ENCODE measurements at places on chromosomes 2 and 18.

GRCh38 chr2:6887751-6888192 lies 10.2 kb downstream of the RSAD2 start:
- no peak for DNase-seq

DNA sequence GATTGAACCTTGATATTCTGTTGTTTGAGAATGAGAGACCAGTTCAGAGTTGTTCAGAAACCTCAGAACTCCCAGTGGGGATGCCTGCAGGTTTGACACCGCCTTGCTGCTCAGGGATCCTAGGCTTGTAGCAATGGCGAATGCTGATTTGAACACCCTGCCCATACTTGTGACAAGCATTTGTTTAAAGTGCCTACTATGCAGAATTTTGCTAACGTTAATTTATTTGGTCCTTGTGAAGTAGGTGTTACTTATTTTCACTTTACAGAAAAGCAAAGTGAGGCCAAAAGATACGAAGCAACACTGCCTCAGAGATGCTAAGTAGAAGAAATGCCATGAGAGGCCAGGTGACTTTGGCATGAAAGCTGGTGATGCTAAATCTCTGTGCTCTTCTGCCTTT lies 32.3 kb downstream of the STON1 start:
- no peak for DNase-seq

GRCh38 chr18:58466636-58467205 lies 162.2 kb downstream of the ALPK2 start:
- no peak for DNase-seq

DNA sequence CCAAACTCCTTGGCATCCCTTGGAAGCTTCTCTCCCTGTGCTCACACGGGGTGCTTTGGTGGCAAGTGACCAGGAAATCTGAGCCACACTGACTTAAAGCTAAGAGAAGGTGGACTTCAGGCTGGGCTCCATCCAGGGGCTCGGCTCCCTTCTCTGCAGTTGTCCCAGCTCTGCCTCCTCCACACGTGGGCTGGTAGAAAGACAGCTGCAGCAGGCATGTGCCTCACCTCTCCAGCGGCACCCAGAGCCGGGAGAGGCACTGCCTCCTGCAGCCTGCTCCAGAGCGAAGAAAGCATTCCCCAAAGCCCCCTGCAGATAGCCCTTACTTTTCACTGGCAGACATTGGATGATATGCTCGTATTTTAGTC lies 11.3 kb downstream of the KCNF1 start:
- no peak for DNase-seq

DNA sequence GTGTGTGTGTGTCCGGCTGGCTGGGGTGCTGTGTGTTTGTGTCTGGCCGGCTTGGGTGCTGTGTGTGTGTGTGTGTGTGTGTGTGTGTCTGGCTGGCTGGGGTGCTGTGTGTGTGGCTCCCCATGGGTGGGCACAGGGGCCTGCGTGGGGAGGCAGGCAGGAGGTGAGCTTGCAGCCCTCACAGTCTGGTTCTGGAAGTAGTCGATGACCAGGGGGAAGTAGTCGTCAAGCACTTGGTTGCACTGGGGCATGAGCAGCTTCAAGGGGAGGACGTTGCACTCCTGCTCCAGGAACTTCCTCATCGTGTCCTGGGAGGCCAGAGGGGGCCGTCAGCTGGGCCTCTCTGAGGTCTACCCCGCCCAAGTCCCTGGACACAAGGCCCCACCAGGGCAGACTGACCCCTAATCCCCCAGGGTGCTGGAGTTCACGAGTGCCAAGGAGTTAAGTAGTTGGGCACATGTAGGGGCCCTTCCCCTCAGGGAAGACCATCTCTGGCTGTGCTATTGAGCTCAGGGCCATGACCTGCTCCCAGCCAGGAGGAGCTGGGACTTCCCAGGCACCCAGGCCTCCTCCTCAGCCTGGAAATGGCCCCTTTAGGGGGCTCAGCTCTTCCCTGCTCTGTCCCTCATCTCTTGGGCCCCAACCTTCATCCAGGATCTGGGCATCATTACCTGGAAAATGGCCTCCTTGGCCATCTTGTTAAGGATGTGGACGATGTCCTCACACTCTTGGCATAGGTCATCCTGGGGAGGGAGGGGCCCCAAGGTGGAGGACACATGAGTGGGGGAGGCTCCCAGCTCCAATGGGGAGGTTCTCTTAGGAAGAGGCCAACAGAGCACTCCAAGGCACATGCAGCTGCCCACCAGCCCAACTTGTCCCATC lies 1.3 kb downstream of the SFTPB start:
- DNase-seq: no peak

GRCh38 chr2:150526827-150527226 lies 39.4 kb upstream of the RND3 start:
- DNase-seq: no peak

All from DMS153 (cell line).